Mesenchymal stem cell (in vitro differentiated cells and primary cell): ENCODE measurements at places on chromosomes 7 and 10.

DNA sequence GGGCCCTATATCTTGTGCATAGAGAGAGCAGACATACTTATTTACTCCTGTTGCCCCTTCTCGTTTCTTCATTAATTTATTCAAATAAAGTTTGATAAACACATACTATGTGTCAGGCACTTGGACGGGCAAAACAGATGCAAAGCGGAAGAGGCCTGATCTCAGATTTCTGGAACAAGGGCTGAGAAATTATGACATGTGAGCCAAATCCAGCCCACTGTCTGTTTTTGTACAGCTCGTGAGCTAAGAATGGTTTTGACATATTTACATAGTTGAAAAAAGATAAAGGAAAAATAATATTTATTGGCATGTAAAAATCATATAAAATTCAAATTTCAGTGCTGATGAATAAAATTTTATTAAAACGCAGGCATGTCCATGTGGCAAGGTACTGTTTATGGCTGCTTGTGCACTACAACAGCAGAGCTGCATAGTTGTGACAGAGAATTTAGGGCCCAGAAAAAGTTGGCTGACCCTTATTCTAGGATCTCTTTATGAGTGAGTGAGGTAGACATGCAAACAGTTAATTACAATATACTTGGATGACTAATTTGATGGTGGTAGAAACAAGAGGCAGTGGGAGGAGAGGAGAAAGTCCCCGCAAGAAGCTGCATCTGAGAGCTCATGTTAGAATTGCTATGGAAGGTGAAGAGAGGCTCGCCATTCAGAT is 68.1 kb upstream of the ITPRID1 start:
- no peak overlapping the region for H3K27ac ChIP-seq
- no peaks in the 10 kb centered on the region for H3K4me1 ChIP-seq
- no peak for DNase-seq
- no peak overlapping the region for H3K4me3 ChIP-seq
- H3K36me3 ChIP-seq: no peaks in the 10 kb centered on the region

DNA sequence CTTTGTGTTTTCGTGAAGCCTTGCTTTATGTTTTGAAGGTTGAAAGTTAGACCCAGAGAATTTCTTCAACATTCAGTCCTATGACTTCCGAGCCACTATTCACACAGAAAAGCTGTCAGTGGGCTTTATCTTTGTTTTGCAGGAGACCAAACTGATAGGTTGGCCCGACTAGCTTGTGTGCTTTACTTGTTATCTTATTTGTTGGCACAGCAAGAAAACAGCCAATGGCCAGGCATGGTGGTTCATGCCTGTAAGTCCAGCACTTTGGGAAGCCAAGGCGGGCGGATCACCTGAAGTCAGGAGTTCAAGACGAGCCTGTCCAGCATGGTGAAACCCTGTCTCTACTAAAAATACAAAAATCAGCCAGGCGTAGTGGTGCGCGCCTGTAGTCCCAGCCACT is 16.0 kb upstream of the GDI2 start:
- no peak for DNase-seq
- H3K27ac ChIP-seq: no peak overlapping the region
- H3K36me3 ChIP-seq: no peaks in the 10 kb centered on the region
- H3K4me1 ChIP-seq: peaks cover 1% of the 10 kb centered on the region
- H3K4me3 ChIP-seq: no peak overlapping the region

- no peak for DNase-seq
- H3K4me1 ChIP-seq: no peaks in the 10 kb centered on the region
- H3K4me3 ChIP-seq: no peak overlapping the region
- H3K36me3 ChIP-seq: no peaks in the 10 kb centered on the region
Observed at GRCh38 chr7:26489391-26489790, 197.7 kb downstream of the SNX10 start.

DNA sequence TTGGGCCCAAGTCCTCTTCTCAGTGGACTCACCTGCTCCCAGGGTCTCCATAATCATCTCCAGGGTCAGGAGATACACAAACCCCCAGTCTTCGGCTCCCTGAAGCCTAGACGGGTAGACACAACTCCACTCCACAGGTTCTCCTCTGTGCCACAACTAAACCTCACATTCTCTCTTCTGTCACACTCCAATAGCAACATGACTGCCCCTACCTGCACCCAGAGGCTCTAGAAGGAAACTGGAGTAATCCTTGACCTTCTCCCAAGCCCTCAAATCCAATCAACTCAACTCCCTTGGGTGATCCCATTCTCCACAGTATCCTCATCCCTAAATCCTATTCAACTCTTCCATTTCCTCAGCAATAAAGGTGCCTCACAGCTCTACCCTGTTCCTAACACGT is 16.2 kb downstream of the HNRNPF start:
- peaks cover 76% of the 10 kb centered on the region for H3K36me3 ChIP-seq
- H3K27me3 ChIP-seq: no peaks in the 10 kb centered on the region
- peaks cover 6% of the 10 kb centered on the region for H3K4me1 ChIP-seq

GRCh38 chr7:44075296-44076075 is 6.8 kb downstream of the POLM start:
- H3K4me3 ChIP-seq: no peak overlapping the region
- H3K36me3 ChIP-seq: peaks cover 83% of the 10 kb centered on the region
- DNase-seq: no peak
- H3K27ac ChIP-seq: no peak overlapping the region
- no peaks in the 10 kb centered on the region for H3K27me3 ChIP-seq
- peaks cover 38% of the 10 kb centered on the region for H3K4me1 ChIP-seq

DNA sequence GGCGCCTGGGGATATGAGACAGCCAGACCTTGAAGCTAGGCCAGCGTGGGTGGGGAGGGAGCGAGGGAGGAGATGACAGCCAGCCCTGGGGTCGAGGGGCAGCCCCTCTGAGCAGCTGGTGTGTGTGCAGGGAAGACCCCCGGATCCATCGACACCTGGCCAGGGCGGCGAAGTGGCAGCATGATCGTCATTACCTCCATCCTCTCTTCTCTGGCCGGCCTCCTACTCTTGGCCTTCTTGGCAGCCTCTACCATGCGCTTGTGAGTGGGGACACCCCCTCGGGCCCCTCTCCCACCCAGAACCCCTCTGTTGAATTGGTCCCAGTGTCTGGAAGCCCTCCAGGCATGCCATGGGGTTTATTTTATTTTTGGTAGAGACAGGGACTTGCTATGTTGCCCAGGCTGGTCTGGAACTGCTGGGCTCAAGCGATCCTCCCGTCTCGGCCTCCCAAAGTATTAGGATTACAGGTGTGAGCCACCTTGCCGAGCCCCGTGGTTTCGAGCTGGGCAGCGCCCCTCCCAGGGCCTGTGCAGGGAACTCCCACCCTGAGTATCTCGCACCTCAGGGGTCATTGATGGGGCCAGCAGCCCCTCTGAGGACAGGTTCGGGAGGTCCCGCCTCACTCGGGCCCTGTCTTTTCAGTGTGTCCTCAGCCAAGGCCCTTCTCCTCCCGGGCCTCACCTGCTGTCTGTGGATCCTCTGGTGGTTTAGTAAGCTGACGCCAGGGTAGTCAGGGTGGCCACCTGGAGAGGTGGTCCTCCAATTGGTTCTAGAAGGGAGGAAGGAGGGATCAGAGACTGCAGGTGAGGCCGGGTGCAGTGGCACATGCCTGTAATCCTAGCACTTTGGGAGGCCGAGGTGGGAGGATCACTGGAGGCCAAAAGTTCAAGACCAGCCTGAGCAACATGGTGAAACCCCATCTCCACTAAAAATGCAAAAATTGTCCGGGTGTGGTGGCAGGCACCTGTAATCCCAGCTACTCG is 3.8 kb downstream of the UPK3B start:
- DNase-seq: no peak
- H3K36me3 ChIP-seq: no peaks in the 10 kb centered on the region
- no peaks in the 10 kb centered on the region for H3K27me3 ChIP-seq
- no peak overlapping the region for H3K4me3 ChIP-seq

DNA sequence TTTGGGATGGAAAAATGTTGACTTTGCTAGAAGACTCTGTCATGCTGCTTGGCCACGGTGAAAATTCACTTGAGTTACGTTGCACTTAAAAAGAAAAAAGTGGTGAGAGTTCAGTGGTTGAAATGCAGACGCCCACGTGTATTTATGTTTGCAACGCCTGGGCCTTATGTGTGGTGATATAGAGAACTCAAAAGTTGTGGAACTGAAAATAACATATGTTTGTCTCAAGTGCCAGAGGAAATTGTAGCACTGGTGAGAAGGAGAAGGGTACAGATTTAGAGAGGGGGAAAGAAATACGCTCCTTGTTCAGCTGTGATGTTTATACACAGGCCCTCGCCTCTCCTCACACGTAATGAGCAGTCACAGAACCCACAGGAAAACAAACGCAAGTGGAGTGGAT is 73.6 kb downstream of the EMX2 start:
- H3K27ac ChIP-seq: no peak overlapping the region
- no peak overlapping the region for H3K4me3 ChIP-seq
- H3K36me3 ChIP-seq: no peaks in the 10 kb centered on the region

GRCh38 chr10:112858986-112859651 is 90.9 kb upstream of the TCF7L2 start:
- DNase-seq: peak; percentile 8
- H3K27ac ChIP-seq: no peak overlapping the region
- no peak overlapping the region for H3K4me3 ChIP-seq
- no peaks in the 10 kb centered on the region for H3K4me1 ChIP-seq
- H3K27me3 ChIP-seq: peaks cover 24% of the 10 kb centered on the region

- no peaks in the 10 kb centered on the region for H3K4me1 ChIP-seq
- no peaks in the 10 kb centered on the region for H3K27me3 ChIP-seq
- no peaks in the 10 kb centered on the region for H3K36me3 ChIP-seq
- H3K4me3 ChIP-seq: no peak overlapping the region
- H3K27ac ChIP-seq: no peak overlapping the region
Observed at GRCh38 chr7:150516956-150517745, 2.5 kb downstream of the GIMAP7 start.

DNA sequence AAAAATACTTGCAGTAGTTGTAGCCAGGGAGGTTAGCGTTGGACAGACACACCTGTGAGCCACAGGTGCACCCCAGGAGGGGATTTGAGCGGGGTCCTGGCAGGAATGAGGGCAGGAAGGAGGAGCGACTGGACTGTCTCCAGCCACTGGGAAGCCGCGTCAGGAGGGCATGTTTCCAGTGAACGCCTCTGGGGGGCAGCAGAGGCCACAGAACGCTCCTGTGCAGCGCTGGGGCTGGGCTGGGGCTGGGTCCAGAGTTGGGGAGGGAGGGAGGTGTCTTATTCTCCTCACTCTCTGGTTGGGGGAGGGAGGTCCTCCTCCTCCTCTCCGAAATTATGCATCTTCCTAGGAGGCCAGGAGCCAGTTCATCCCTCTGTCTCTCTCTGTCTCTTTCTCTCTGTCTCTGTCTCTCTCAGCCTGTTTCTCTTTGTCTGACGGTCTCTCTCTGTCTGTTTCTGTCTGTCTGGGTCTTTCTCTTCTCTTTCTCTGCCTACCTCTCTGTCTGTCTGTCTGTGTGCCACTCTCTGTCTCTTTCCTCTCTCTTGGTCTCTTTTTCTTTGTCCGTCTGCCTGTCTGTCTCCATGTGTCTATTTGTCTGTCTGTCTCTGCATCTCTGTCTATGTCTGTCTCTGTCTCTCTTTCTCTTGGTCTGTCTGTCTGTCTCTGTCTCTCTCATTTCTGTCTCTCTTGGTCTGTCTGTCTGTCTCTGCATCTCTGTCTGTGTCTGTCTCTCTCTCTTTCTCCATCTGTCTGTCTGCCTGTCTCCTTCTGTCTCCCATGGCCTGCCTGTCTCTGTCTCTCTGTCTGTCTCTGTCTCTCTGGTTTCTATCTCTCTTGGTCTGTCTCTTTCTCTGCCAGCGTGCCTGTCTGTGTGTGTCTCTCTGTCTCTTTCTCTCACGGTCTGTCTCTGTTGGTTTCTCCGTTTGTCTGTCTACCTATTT is 9.9 kb upstream of the PSMG3 start:
- peaks cover 23% of the 10 kb centered on the region for H3K36me3 ChIP-seq
- peaks cover 25% of the 10 kb centered on the region for H3K27me3 ChIP-seq
- DNase-seq: peak; percentile 63

- DNase-seq: no peak
- no peak overlapping the region for H3K27ac ChIP-seq
- H3K4me3 ChIP-seq: no peak overlapping the region
- H3K36me3 ChIP-seq: no peaks in the 10 kb centered on the region
- H3K4me1 ChIP-seq: no peaks in the 10 kb centered on the region
Observed at GRCh38 chr7:87982116-87982515, 48.1 kb downstream of the ADAM22 start.

- no peak overlapping the region for H3K27ac ChIP-seq
- DNase-seq: no peak
- no peak overlapping the region for H3K4me3 ChIP-seq
- H3K4me1 ChIP-seq: peaks cover 15% of the 10 kb centered on the region
- H3K27me3 ChIP-seq: no peaks in the 10 kb centered on the region
- peaks cover 3% of the 10 kb centered on the region for H3K36me3 ChIP-seq
Observed at GRCh38 chr10:15251791-15252380, 83.4 kb upstream of the NMT2 start.

- peak; percentile 99 for DNase-seq
- peaks cover 45% of the 10 kb centered on the region for H3K4me1 ChIP-seq
- no peak overlapping the region for H3K4me3 ChIP-seq
Observed at GRCh38 chr10:119305860-119306513, 98.6 kb downstream of the GRK5 start.

DNA sequence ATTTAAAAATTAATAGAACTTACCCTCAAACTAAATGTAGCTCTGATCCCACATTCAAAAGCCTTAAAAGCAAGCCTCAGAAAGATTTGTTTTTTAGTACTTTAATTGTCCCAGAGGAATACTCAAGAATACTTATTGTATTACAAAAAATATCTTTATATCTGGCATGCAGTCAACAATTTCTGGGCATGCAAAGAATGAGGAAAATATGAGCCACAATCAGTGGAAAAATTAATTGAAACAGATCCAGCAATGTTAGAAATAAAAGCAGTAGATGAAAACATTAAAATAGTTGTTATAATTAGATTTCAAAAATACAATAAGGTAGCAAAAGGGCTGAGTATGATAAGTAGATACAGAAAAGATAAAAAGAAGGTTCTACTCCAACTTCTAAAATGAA is 154.7 kb downstream of the PON1 start:
- H3K4me3 ChIP-seq: no peak overlapping the region
- no peak overlapping the region for H3K27ac ChIP-seq
- H3K4me1 ChIP-seq: no peaks in the 10 kb centered on the region
- no peaks in the 10 kb centered on the region for H3K27me3 ChIP-seq
- H3K36me3 ChIP-seq: no peaks in the 10 kb centered on the region

DNA sequence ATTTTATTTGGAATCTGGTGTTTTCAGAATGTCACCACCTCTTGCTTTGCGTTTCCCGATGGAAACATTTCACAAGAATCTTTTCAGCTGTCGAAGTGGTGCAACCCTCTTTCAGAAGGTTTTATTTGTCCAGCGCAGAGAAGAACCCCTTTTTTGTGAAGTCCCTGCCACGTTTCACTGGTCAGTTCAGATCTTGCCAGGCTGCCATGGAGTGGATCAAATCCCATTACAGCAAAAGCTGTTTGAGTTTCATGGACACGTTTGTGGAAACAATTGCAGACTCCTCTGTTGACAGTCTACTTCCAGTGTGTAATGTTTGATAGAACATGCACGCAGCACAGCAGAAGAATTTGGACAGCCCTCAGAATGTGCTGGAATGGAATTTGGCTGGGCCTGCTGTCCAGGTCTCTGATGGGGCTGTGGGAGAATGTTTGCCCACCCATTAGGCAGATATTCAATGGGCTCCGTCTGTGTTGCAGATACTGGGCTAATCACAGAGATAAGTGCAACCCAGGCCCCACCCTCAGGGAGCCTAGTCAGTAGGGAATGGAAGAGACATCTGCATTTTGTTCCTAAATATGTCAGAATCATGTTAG is 143.2 kb downstream of the GRK5 start:
- no peak overlapping the region for H3K27ac ChIP-seq
- peaks cover 24% of the 10 kb centered on the region for H3K4me1 ChIP-seq
- H3K4me3 ChIP-seq: no peak overlapping the region

GRCh38 chr7:74560086-74560719 is 97.3 kb upstream of the GTF2I start:
- no peak overlapping the region for H3K27ac ChIP-seq
- H3K4me1 ChIP-seq: no peaks in the 10 kb centered on the region
- H3K36me3 ChIP-seq: peaks cover 79% of the 10 kb centered on the region
- no peak for DNase-seq
- H3K4me3 ChIP-seq: no peak overlapping the region
